Mesenchymal stem cell (in vitro differentiated cells and primary cell): ENCODE measurements at places on chromosomes 3 and 15.
A peak's percentile ranks its signal among the peaks of the same experiment; 100 is the strongest.

- DNase-seq: no peak
These were observed 15.3 kb upstream of the TMEM115 start for GRCh38 chr3:50374363-50375257.

DNA sequence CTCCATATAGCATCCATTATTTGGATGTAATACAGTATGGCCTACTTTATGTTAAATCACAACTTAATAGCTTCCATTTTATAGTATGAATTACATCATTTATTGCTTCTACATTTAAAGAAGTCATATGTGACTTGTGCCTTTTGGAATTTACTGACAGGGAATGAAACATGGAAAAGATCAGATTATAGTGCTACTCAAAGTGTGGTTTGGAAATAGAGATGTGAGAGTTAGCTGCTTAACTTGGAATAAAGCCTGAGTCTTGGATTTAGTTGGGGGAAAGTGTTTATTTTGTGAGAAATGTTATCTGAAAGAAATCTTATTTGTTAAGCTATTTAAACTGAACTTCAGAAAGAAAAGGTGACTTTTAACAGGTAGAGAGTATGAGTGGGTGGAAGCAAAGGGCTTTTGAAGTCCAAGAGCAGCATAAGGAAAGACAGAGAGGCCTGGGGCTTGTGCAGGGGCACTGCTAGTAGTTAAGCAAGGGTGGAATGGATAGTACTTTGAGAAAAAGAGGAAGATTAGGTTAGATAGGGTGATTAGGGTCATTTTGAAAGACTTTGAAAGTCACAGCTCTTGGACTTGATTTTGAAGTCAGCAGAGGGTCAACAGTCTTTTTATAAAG is 60.5 kb downstream of the SLMAP start:
- no peak for DNase-seq

GRCh38 chr3:85554153-85554552 is 595.4 kb downstream of the CADM2 start:
- no peak for DNase-seq

DNA sequence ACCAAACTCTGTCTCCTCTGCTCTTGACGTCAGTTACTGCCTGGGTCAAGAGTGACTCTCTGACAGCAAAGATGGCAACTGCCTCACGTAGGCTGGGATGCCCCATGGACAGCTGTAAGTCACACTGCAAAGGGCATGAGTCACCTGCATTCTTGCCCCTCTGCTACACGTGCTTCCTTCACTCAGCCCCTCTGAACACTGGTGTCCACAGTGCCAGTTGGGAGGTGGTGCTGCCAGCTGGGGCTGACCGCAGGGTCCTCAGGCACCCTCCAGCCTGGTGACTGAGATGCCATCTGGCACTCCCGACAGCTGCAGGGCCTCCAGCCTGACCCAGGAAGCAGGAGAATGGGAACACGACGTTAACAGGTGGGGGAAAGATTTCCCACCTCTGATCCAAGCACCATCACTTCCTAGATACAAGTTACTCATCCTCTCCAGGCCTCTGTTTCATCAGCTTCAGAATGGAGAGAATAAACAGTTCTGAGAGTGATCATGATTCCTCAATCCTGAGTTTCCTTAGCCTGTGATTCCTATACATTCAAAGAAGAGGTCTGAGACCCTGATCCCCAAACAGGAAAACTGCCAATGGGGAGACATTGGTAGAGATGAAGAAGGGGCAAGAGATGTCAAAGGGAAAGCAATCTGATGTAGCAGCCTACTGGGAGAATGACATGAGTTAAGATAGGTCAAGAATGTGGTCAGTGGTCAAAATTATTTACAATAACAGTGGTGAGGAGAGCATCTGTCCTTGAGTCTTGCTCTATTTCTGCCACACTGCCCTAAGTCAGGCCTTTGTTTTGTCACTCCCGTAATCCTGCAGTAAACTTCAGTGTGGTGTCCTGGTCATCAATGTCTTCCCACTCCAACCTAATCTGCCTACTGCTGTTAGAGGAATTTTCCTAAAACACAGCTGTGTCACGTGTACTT is 86.1 kb upstream of the BCL6 start:
- DNase-seq: peak; percentile 85

DNA sequence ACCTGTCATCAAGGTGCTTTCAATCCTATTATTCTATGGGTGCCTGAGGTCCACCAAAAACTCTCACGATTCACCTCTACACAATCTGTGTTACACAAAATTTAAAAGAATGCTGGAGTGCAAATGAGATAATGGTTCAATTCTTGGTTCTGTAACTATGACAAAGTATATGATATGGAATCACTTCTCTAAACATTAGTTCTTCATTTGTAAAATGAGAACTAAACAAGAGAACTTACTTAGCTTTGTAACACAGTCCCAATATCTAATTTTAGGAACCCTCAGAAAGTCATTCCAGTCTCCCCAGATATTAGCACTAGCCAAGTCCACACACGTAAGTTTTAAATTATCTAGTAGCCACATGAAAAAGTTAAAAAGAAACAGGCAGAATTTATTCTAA is 111.5 kb downstream of the TBL1XR1 start:
- DNase-seq: no peak

DNA sequence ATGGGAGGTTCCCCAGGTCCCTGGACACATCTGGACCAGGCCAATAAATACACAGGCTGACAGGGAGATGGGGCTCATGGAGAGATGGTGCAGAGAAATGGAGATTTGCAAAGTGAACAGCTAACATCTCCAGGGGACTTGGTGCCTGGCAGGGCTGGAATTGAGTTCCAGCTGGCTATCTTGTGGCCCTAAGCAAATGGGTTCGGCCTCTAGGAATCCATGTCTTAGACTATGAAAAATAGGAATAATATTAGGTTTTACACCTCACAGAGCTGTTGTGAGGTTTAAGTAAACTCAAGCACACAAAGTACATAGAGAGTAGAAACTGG is 82.9 kb upstream of the SPATA12 start:
- no peak for DNase-seq

DNA sequence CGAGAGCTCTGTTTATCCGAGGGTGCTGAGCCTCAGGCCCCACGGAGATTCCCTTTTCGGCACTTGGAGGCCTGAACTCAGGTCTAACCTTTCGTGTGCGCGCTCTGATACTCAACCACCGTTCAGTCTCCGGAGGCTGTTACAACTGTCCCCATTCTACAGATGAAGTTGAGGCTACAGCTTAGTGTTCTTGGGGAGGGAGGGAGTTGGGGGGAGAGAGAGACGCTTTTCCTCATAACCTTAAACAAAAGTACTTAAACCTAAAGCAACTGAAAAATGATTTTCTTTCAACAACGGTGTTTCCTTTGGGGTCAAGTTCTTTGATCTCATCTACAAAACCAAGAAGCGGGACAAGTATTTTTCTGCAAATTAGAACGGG is 952 bp upstream of the CHST2 start:
- no peak for DNase-seq

DNA sequence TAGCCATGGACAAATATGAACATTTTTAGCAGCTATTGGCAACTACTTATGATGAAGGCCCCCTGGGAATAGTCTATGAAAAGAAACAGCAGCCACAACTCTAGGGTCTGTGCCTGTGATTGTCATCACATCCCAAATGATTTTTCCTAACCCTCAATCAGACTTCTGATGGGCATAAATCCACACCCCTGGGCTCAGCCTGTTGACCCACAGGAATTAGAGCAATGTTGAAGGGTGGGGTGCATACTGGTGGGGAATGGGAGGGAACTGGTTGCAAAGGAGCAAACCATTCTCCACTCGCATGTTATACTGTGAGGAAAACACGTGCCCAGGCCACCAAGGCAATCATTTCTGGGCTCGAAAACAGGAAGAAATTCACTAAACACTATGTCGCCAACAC is 106.5 kb upstream of the CTNNB1 start:
- DNase-seq: no peak

GRCh38 chr3:100207886-100208285 is 52.9 kb upstream of the TBC1D23 start:
- no peak for DNase-seq

- DNase-seq: peak; percentile 4
These were observed 23.8 kb downstream of the ARHGEF26 start for GRCh38 chr3:154144825-154145465.

DNA sequence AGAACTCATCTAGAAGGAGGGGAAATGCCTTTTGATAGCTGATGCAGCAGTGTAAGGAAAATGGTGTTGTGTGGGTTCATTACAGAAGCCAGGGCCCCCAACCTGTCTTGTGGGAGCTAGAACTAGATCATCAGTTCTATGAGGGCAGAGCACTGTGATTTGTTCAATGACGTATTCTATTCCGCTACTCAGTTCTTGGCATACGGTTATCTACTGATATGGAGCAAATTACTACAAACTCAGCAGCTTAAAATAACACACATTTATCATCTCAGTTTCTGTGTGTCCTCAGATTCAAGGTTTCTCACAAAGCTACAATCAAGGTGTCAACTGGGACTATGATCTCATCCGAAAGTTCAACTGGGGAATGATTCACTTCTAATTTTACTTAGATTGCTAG is 250.5 kb downstream of the FEZF2 start:
- DNase-seq: no peak

- DNase-seq: peak; percentile 8
These were observed 294.8 kb downstream of the NR2F2 start for GRCh38 chr15:96625256-96625655.

DNA sequence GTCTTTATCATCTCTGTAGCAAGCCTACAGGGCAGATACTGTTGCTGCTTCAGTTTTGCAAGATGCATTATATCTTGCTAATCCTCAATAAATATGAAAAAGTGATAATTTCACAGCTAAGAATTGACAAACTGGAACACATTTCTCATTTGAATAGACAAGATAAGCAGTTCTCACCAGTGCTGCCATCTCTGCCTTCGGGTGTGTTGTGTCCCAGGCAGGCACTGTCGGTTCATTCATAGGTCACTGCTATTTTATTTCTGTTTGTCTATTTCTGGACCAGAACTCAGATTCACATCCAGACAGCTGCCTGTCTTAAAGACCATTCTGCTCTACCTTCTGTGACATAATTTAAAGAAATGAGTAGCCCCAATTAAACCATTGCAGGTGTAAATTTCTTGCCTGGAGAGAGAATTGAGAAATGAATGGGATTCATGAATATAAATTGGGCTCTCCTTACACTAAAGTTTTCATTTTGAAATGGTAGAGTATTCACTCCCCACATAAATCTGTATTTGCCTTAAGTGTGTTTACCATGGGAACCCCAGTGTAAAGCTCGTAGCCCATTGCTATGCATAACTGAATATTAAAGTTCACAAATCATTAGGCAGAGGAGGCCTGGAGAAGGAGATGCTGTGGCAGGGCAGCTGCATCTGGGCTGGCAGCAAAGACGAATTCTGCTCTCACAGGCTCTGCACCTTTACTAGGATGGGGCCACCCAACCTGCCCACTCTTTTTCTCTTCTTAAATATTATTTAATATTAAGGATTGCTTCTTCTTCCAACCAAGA is 149.9 kb downstream of the ARPP21 start:
- no peak for DNase-seq

GRCh38 chr3:43372809-43373559 is 86.6 kb downstream of the SNRK start:
- no peak for DNase-seq

DNA sequence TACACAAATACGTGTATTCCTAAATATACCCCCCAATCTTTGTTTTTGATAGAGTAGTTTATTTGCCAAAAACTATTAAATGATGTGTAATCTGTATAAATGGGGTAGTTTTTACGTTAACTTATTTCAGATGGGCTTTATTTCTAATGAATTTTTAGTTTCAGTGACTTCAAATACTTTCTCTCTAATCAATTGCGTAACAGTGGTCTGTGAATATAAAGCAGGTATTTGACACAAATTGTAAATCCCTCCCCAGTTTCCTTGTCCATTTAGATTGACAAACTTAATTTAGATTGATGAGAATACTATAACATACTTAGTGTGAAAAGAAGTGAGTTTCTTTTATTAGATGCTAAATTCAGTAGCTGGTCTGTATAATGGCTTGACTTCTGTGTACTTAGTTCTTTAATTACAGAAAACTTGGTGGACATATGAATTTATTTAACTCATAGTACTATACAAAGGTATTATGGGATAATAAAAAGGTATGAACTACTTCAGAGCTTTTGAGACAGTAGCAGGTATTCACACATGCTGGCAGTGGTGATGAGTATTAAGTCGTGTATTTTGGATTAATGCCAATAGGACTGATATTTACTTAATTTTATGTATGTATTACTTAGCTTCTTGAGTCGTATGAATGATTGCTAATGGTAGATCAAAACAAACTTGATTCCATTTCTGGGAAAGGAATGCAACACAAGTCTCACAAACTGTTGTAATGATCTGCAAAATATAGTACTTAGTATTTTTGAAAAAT is 81.6 kb downstream of the STT3B start:
- DNase-seq: no peak

DNA sequence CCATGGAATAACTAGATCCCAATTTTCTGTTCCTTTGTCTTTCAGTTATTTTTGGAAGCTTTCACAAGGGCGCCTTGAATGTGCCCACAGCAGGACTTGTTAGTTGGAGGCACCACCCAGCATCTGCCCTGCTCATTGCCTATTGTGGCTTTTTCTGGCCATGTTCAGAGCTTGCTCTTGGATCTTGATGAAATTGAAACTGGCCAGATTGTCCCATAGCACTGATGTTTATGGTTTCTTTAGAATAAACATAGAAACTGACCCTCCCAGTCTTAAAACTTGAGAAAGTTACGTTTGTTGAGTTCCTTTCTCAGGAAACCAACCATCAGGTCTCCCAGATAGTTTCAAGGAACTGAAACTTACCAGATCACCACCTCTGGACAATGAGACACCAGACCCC is 474.7 kb downstream of the IL5RA start:
- peak; percentile 23 for DNase-seq

DNA sequence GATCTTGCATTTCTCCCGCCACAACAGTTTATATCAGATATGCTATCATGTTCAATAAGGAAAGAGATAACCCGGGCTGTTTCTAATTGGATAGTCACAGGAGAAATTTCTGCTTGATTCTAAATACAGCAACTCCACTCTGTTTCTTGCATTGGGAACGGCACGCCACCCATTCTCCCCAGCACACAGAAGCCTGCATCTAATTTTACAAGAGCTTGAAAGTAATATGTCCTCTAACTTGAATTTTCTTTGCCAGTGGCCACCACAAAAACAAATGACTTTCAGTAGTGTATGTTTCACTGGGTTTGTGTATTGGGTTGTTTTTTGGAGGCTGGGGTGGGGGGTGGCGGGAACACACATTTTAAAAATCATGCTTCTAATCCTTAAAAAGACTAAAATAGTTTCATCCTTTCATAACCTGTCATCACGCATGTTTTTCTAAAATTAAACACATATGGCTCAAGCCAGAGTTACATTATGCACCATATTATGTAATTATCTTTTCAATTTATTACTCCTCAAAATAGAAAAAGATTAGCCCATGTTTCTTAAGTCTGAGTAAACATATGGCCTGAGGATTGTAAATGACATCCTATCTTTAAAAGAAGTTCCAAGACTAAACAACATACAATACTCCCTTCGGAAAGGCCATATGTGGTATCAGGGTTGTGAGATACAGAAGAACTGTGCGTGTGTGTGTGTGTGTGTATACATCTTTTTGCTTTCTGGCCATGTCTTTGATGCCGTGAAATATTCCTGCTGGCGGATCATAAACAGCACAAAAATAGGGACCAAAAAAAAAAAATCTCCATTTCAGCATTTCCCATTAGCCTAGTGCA is 176.3 kb downstream of the FOXP1 start:
- DNase-seq: no peak
